ENCODE measurements at places on chromosomes 1 and 21.

GRCh38 chr1:57164584-57164983 is 198.8 kb upstream of the C8B start:
- no peak for DNase-seq

- no peak for DNase-seq
These were observed 761 bp downstream of the TNNT2 start for GRCh38 chr1:201376464-201377374.

GRCh38 chr1:36753451-36753850 is 270.7 kb upstream of the CSF3R start:
- no peak for DNase-seq

DNA sequence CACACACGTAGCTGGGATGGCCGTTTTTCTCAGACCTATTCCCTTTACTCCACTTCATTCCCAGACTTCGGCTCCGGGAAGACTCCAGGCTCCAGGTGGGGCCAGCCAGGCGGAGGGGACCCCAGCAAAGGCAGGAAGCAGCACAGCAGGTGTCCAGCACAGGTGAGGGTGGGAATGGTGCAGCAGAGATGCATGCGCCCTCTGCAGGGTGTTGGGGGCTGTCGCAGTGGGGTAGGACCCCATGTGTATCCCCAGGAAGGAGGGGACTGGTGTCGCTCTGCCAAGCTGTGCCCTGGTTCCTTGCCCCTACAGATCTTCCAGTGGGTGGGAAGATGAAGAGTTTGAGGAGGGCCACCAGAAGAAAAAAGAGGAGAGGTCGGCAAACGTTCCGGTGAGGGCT is 5.3 kb downstream of the TTC24 start:
- DNase-seq, result no peak

- no peak for DNase-seq
These were observed 82.9 kb downstream of the STUM start for GRCh38 chr1:226631229-226632000.

GRCh38 chr1:224127925-224128819 is 14.3 kb downstream of the FBXO28 start:
- no peak for DNase-seq

GRCh38 chr1:113749402-113749801 is 9.9 kb downstream of the PHTF1 start:
- DNase-seq, result no peak

- DNase-seq, result peak; percentile 31
These were observed 42.9 kb upstream of the CD53 start for GRCh38 chr1:110829955-110830553.

DNA sequence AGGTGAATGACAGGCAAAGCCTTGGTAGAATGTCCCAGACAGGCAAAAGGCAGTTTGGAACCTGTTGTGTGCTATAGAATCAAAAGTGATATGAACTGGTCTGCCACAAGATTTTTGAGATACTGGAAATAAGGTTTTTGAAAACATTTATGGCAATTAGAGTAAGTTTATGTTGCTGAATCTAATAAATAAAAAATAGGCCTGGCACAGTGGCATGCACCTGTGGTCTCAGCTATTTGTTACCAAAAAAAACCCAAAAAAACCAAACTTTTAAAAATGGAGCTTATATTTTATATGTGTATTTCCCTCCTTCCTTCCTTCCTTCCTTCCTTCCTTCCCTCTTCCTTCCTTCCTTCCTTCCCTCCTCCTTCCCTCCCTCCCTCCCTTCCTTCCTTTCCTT is 76.4 kb upstream of the ARTN start:
- DNase-seq, result no peak

DNA sequence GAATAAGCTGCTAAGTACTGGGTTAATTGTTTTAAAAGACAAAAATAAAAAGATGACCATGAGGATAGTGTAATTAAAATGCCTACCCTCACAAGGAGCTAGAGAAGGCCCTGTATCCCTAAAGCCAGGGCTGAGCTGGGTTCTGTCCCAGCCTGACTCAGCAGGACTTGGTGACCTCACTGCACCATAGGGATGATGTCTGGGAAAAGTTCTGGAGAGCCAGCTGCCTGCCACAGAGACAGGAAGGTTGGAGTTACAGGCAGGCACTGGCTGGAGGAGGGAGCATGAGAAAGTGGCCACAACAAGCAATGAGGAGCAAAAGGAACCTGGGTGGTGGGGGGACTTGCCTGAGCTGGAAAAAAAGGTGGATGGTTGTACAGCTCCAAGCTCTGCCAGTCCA is 5.7 kb upstream of the TNR start:
- DNase-seq, result no peak

- DNase-seq, result no peak
These were observed 2.0 kb upstream of the B3GALT5 start for GRCh38 chr21:39610703-39611102.

Data from NCI-H2029 (cell line).